BJ (cell line): ENCODE measurements at places on chromosomes 16 and 17.

GRCh38 chr16:49281843-49282642 lies 405 bp upstream of the CBLN1 start:
- no peak for DNase-seq

GRCh38 chr17:4642286-4642685 lies 808 bp upstream of the ALOX15 start:
- DNase-seq, result no peak

- DNase-seq, result no peak
Measured at GRCh38 chr16:24834459-24835335, 11.1 kb upstream of the SLC5A11 start.

DNA sequence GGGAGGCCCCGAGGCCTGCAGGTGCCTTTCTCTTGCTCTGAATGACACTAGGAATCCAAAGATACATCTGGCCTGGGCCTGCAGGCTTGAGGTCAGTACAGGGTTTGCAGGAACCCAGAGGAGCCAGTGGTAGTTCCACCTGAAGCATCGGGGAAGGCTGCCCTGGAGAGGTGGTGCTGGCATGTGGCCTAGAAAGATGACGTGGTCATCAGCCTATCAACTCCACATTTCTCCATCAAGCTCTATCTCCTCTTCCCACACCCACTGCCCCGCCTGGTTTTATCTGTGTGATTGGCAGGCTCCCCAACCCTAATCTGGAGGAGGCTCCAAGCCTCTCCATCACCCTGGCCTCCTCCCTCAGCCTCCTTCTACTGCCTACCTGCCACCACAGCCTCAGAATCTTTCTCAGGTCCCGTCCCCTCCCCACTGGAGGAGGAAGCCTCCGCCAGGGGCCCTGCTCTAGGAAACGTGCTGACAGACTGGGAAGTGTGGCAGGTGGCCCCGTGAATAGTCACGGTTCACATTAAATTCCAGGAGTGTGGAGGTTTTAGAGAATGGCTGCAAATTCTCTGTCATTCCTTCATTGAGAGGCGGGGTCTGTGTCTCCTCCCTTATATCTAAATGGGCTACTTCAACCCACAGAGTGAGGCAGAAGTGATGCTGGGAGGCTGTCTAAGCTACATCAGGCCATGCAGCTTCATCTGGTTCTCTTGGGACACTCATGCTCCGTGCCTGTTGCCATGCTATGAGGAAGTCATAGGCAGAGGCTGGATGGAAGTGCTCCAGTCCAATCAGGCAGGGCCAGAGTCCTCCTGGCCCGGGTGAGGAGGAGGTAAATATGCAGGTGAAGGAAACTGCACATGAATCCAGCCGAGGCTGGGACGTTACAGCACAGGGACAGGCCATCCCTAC lies 11.4 kb upstream of the MAP2K3 start:
- DNase-seq, result no peak

DNA sequence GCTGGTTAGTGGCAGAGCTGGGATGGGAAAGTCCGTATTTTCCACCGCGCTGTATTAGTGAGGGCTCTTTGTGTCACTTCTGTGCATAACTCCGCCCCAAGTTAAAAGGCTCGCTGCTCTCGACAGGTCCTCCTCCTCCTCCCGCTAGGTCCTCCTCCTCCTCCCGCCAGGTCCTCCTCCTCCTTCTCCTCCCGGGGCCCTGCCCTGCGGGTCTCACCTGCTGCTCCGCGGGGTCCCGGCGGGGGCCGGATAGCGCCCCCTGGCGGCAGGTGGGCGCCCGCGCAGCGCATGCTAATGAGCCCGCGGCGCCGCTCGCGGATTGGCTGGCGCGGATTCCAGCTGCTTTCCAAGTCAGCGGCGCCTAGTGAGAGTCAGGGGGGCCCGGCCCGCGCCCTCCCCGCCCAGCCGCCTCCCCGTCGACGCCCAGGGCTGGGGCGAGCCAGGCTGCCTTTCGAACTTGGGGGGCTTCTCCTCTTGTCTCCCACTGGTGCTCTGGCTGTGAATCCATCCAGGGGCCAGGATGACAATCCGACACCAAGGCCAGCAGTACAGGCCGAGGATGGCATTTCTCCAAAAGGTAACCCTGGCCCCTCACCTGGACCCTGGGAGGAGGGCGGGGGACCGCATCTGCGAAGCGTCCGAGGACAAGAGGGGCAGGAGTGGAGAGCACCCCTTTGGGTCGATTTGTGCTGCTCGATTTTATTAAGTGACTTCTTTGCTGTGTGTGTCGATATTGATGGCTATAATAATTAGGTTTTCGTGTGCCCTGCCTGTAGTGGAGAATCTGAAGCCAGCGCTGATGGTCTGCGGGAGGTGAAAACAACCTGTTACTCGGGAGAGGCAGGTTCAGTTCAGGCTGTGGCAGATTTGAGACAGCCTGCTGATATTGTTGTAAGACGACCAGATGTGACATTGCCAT lies at the start of gene RGS9:
TSS of gene RGS9 (plus strand) at position 350 of the 919 bp plus-strand sequence. CDS start at position 521, 171 bp downstream.
- DNase-seq, result no peak

GRCh38 chr16:75111514-75111940 lies 5.1 kb downstream of the LDHD start:
- no peak for DNase-seq

DNA sequence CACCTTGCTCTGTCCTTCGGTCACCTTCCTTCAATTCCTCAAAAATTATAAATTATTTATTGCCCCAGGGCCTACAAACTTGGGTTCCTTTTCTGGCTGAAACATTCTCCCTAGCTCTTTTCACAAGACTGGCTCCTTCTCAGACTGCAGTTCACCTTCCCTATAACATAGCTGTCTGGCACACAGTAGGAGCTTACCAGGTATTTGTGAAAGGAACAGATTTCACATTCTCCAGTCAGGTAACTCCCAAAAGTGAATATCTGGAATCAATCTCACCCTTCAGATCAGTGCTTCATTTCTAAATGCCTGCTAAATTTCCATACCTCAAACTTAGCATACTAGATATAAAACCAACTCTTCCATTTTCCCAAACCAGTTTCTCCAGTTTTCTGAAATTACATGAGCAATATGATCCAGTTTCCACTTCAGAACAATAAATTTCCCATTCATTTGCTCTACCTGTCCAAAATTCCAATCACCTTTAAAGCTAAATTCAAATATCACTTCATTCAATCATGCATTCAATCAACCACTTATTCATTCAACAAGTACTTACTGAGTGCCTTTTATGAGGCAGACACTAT lies 6.1 kb downstream of the RFFL start:
- no peak for DNase-seq

- no peak for DNase-seq
Measured at GRCh38 chr17:35901631-35902175, 21.5 kb upstream of the CCL5 start.

DNA sequence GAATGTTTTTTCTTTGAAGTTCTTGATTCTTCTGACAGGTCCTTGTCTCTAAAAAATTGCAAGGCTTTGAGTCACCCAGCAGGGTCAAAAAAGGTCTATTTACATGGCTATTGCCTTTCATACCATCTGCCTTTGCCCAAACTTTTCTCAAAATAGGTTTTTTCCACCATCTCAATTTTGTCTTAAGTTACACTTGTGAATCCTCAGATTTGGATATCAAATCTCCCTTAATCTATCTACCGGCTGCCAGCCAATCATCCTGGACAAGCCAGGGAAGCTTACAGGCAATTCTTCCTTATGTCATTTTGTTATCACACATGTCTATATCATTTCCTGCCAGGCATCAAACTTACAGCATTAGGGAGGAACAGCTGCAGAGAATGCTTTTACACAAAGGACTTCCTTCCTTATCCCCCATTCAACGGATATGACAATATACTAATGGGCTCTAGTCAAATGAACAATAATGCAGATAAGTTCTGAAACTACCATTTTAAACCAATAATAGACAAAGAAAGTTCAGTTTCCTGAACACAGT lies 104.1 kb upstream of the CORO6 start:
- DNase-seq, result no peak

GRCh38 chr17:68792042-68792685 lies 163.0 kb downstream of the ABCA8 start:
- DNase-seq, result no peak

GRCh38 chr17:64256913-64257807 lies 5.9 kb downstream of the TEX2 start:
- DNase-seq, result no peak

DNA sequence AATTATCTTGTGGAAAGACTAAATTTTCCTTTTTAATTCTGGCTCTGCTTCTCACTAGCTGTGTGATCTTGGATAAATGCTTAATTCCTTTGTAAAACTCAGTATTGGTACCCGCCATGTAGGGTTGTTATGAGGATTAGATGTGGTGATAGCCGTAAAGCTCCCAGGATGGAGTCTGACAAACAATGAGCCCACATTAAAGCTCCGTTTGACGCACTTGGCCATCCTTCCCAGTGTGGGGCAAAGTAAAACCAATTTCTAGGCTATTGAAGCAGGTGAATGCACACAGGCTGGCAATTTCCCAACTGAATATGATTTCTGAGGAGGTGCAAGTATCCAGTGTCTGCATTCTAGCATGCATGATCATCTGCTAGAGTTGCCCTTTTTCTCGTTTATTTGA lies 123.6 kb downstream of the MRTFB start:
- no peak for DNase-seq

GRCh38 chr17:73795730-73796129 lies 151.5 kb upstream of the SDK2 start:
- no peak for DNase-seq

DNA sequence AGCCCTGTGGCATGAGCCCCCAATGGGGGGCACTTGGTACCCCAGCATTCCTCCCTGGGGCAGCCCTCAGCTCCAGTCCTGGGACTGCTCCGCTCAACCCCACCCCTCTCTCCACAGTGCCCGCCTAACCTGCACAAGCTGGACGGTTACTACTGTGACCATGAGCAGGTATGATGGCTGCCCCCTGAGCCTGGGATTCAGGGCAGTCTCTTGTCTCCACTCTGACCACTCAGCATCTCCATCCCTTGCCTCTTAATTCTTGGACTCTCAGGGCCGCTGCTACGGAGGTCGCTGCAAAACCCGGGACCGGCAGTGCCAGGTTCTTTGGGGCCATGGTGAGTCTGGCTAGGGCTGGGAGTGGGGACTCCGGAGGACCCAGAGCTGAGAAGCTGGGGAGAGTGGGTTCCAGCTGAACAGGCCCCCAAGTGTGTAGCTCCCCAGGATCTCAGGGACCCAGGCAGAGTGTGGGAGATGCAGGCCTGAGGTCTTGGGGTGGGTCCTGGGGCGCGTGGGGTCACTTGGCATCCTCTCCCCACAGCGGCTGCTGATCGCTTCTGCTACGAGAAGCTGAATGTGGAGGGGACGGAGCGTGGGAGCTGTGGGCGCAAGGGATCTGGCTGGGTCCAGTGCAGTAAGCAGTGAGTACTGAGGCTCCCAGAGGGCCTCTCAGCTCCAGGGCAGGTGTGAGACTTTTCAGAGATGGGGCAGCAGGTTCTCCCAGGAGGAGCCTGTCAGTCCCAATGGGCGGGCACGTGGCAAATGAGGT lies 18.0 kb downstream of the ADAM11 start:
- no peak for DNase-seq

GRCh38 chr16:67959536-67960329 lies 8.7 kb downstream of the SLC12A4 start:
- peak; percentile 34 for DNase-seq

GRCh38 chr16:27721531-27722181 lies 171.7 kb downstream of the KATNIP start:
- DNase-seq, result peak; percentile 30

- DNase-seq, result no peak
Measured at GRCh38 chr17:58728798-58729197, 26.9 kb upstream of the PPM1E start.

DNA sequence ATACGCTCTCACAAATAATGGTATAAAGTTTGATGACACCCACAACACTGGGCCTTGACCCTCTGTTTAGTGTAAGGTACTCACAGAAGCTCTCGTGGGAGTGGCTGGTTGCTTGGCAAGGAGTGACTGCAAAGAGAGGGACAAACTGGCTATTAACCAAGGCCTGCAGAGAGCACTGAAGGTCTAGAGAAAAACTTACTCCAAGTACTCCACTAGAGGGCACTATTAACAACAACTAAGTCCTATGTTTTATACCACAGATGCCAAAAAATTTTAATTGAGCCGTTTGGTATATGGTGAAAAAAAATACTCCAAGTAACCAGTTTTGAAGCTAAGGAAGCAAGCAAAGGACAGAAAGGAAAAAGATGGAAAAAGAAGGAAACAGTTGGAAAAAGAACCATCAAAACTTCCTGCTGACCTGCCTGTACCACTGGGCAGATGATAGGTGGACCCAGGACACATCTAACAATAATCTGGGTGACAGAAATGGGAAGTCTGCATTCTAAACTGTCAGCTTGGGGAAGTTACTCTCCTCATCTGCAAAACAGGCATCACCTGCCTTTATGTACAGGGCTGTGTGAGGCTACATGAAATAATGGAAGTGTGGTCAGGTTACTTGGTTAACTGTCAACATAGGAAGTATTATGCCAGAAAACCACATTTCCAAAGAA lies 23.2 kb downstream of the DYNC1LI2 start:
- no peak for DNase-seq

- no peak for DNase-seq
Measured at GRCh38 chr17:34974179-34974578, 6.1 kb upstream of the LIG3 start.

DNA sequence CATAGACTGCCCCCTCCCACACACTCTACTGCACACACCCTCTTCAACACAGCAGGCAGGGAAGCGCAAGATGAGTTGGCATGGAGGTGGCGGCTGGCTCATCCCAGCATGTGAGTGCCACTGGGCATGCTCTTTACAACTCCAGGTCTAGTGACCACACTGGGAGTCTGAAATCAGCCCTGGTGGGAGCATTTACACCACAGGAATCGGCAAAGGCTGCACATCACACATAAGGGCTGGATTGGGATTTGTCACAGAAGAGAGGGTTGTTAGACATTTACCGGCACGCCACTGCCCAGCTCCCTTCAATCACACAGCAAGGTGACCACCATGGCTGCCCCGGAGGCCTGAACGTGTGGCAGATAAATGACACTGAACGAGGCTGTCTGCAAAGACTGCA lies 49.4 kb downstream of the ENGASE start:
- no peak for DNase-seq

- no peak for DNase-seq
Measured at GRCh38 chr17:4553669-4554068, 1.5 kb downstream of the MYBBP1A start.

- no peak for DNase-seq
Measured at GRCh38 chr16:76661691-76662235, 384.6 kb downstream of the CNTNAP4 start.

- DNase-seq, result no peak
Measured at GRCh38 chr16:7366993-7367880, 34.6 kb downstream of the RBFOX1 start.

- DNase-seq, result no peak
Measured at GRCh38 chr16:73053364-73054124, 5.6 kb upstream of the ZFHX3 start.
